ENCODE measurements at places on chromosomes 1 and 21.

DNA sequence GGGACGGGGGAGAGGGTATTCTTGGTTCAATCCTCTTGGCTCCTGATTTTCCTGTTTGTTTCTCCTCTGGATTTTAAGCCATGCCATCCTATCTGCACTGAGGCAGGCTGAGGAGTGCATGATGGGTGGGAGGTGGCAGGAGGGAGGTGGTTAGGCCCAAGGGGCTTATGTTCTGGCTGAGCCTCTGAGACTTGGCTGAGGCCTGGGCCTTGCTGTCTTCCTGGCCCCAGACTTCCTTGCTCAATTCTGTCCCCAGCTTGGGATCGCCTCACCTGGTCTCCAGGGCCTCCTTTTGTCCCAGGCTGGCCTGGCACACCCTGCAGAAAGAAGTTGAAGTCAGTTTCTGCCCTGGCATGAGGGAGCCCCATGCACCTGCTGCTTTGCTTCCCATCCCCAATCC lies 11.2 kb downstream of the COL9A2 start:
- DNase-seq = no peak

DNA sequence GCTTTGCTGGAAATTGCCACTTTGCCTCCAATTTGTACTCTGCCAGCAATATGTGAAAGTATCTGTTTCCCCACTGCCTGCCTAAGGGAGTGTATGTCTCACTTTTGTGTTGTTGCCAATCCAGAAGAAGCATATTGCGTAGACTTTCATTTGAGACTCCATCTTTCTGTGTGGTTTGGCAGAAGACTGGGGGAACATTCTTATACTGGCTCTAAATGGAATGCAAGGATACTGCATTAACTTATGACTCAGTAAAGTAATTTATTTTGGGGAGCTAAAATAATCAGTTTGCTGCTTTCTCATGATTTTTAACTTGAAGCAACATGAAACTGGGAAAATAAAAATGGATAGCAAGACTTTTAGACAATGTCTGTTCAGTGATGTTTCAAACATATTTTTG lies 107.7 kb upstream of the TMPRSS2 start:
- DNase-seq = no peak

DNA sequence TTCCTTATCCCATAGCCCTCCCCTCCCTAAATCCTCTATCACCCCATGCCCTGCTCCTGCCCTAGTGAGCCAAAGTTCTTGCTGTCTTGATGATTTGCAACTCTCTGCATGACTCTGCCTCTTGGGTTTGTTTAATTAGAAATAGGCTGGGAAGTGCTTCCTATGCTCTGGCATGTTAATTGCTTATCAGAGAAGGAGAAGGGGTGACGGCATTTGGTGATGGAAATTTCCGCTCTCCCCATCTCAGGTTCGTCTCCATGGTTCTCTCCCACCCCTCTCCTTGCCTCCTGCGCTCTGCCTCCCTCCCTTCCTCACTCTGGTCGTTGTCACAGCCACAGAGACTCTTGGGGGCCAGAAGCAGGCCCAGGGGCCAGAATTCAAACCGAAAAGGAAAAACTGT lies 68.9 kb downstream of the LRRN2 start:
- no peak for DNase-seq

- no peak for DNase-seq
Measured at GRCh38 chr21:33789697-33790096, 125.9 kb downstream of the ATP5PO start.

- no peak for DNase-seq
Measured at GRCh38 chr1:1298861-1299685, 8.7 kb downstream of the ACAP3 start.

DNA sequence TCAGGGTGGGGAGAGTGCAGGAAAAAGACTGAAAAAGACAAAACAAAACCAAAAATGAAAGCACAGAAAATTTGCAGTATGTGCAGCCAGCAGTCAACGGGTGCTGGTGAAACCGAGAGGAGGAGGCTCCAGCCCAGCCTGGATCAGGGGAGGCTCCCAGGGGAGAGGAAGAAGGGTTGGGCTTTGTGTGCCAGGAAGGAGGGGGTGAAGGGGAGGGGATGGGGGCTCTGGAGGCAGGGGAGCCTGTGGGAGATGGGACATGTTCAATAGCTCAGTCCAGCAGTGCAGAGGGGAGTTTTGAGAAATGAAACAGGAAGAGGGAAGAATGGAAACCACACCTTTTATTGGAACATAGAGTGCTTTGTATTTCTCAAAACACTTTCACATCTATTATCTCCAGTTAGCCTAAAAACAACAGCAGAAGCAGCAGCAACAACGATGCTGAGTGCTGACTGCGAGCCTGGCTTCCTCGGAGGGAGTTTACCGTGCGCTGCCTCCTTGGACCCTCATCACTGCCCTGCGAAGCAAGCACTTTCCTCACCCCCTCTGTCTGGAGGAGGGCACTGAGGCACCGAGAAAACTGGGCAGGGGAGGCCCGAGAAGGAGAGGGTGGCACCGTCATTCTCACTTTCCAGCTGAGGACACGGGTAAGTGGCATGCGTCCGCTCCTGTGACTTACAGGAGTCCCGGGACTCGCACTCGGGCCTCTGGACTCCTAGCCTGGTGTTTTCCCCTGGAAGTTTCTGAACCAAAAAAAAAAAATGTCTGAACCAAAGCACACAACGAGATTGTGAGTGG lies 62.9 kb downstream of the MDM4 start:
- no peak for DNase-seq
